ENCODE measurements at places on chromosomes 1 and 21.

- DNase-seq: no peak
These were observed 54.0 kb downstream of the PIK3CD start for GRCh38 chr1:9705337-9706093.

- DNase-seq: no peak
These were observed 43.4 kb downstream of the CDCP2 start for GRCh38 chr1:54109129-54110090.

DNA sequence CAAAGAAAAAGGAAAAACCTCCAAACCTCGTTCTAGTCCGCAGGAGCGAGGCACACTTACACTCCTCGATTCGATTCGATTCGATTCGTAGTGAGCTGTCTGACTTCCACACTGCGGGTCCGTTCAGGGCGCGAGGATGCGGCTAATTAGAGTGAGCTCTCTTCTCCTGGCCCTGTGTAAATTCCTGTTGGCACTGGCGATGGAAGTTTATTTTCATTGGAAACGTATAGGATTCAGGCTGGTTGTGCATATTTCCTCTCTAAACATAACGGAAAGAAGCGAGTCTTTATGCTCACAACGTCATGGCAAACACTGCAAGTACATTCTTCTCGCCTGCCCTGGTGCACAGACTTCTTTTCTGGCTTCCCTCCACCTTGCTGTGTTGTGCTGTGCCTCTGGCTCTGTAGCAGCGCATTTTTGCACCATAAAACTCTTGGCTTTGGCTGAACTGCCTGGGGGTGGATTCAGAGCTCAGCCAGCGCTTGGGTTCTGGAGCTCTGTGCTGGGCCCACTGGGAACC lies 2.7 kb downstream of the HUNK start:
- DNase-seq: no peak

GRCh38 chr1:221302810-221303209 lies 423.6 kb downstream of the HLX start:
- no peak for DNase-seq

- DNase-seq: no peak
These were observed 119.4 kb downstream of the SLC45A1 start for GRCh38 chr1:8437347-8437746.

- DNase-seq: no peak
These were observed 393.5 kb upstream of the ADGRL2 start for GRCh38 chr1:81407000-81407821.

DNA sequence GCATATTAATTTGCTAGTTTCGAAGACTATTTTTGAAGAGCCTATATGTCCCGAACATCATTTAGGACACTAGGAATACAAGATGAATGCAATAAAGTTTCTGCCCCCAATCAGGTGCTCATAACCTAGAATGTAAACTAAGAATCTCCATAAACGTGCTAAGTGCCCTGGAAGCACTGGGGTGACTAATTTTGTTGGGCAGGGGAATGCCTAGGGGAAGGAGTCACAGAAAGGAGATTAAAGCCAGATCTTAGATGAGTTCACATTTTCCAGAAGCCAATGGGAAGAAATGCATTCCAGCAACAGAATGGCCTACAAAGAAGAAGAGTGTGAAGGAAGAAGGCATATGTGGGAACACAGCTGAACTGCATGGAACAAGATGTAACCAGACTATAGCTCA lies 19.5 kb downstream of the SCYL3 start:
- no peak for DNase-seq

DNA sequence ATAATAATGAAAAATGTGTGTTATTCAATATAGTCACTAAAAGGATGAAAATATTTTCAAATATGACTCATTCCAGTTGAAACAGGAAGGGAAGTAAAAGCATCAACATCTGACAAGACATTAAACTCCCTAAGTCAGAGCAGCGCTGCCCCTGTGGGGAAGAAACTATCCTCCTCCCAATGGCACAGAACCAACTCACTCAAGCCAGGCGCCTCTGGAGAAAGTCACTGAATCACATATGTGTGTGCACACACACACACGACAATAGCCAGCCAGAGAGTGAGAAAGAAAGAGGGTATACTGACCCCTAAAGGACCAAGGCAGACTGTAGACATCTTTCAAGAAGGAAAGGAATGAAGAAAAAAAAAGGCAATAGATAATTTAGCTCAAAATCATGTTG lies 126.9 kb downstream of the SETD4 start:
- DNase-seq: no peak

- DNase-seq: peak; percentile 18
These were observed 163.8 kb downstream of the COL24A1 start for GRCh38 chr1:85992791-85993190.

Data from GM10248 (cell line).